Stimulated activated naive B cell treated with anti-CD40 and anti-IgM and Interleukin-4, amounts not matched to agents 10 μg/mL and 1 μg/mL and 100 μg/mL, for 72 hours (primary cell): ENCODE measurements at places on chromosomes 12 and 14.

DNA sequence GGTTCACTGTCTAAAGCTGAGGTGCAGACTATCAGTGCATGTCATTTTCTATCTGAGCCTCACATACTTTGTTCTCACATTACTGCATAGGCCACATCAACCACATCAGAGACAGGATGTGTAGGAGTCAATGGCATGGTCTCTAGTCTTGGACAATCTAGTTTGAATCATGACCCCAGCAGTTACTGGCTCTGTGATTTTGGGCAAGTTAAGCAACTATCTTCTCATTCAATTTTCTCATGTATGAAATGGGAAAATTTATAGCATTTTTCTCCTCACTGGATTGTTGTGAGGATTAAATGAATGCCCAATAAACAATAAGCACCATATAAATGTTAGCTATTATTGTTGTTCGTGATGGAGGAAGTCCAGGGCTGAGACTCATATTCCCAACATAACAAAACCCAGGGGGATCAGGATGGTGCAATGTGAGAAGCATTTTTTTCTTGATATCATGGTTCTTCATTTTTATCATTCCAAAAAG, 432.6 kb downstream of the LRIG3 start:
- no peak for DNase-seq

- DNase-seq, result no peak
These were observed 133.2 kb downstream of the MGAT4C start for GRCh38 chr12:86122846-86123468.

DNA sequence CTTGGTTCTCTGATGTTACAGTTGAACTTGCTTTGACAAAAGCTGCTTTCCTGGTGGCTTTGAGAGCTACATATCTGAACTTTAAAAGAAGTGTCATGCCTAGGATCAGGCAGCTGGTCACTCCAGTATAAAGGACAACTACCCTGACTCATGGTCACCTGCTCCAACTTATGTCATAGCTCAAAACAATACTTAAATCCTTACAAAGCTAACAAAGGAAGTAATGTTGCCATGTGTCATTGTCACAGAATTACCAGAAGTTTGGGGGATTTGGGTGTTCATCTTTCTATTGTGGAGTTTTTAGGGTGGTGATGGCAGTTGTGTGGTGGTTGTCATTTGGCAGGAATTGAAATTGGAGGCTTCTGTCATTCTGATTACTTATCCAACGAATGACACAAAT, 1.8 kb upstream of the TCP11L2 start:
- DNase-seq, result no peak

- peak; percentile 80 for DNase-seq
These were observed 424 bp downstream of the TEDC1 start for GRCh38 chr14:105491366-105491973.

DNA sequence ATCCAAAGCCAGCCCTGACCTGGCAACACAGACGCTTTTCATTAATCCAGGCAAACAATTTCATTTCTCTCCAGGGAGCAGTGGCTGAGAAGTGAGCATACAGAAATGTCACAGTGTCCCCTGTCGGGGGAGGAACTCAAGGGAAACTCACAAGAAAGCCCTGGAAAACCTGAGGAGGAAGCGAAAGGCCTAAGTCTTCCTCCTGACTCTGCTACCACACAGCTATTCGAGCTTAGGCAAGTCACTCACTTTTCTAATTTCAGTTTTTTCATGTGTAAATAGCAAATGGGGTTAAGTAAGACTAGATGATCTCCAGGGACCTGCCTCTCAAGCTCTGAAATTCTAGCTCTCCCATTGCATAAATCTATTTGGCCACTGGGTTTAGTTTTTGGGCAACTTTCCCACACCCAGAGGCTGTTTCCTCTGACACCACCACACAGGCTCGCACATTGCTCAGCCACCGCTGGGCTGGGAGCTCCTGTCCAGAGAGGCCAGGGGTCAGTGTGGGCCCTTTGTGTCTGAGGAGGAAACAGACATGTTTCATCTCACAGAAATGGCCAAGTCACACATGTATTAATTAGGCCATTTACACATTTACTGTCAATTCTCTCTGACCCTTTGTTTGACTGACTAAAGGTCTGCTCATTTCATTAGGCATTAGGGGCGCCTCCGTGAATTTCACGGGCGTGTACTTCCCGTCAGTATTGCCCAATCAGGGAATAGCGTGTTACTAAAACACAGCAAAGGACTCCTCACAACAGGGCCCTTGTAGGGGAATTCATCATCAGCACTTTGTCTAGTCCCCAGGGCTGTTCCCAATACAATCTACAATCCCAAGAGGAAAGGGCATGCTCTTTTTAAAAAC, 9.8 kb upstream of the PNMA1 start:
- DNase-seq, result no peak

GRCh38 chr14:89614009-89614691, 197.1 kb upstream of the FOXN3 start:
- DNase-seq, result no peak

GRCh38 chr12:32252199-32253073, 145.8 kb downstream of the BICD1 start:
- peak; percentile 20 for DNase-seq

- DNase-seq, result no peak
These were observed 456.2 kb downstream of the TMTC2 start for GRCh38 chr12:83142914-83143313.

GRCh38 chr14:64324895-64325294, 30.7 kb upstream of the ESR2 start:
- no peak for DNase-seq

DNA sequence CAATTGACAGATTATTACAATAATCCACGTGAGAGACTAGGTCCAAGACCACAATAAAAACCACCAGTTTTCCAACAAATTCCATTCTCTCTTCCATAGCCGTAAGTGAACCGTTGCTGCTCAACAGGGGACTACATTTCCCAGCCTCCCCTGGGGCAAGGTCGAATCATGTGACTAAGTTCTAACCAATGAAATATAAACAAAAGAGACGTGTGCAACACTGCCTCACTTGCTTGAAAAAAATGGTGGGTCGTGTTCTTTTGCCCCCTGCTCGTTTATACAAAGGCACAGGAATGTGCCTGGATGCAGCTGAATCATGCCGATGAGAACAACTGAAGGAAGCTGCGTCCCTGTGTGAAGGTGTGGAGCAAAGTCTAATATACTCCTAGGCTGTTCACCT, 51.1 kb downstream of the HSPB8 start:
- DNase-seq, result no peak

GRCh38 chr12:131577766-131578165, 133.1 kb upstream of the SFSWAP start:
- DNase-seq, result no peak

- no peak for DNase-seq
These were observed 25.1 kb upstream of the ZNF268 start for GRCh38 chr12:133156125-133156690.

DNA sequence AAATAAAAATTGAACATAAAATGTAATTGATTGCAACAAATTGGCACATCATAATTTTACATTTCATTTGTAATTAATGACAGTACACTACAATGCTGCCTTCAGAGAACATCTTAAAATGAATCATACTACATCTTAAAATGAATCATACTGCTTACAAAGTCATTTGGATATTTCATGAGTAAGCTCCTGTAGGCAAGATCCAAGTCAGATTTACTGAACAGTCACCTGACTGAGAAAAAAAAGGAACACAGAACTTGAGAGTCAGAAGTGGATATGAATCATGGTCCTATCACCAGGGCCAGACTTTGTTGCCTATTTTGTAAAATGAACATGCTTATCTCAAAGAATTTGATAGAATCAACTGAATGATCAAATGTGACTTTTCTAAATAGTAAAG, 32.7 kb upstream of the FBLN5 start:
- no peak for DNase-seq

- DNase-seq, result no peak
These were observed 143.6 kb upstream of the SLC16A7 start for GRCh38 chr12:59452259-59452658.

GRCh38 chr12:51973560-51973959, 22.1 kb downstream of the ACVR1B start:
- DNase-seq, result no peak

DNA sequence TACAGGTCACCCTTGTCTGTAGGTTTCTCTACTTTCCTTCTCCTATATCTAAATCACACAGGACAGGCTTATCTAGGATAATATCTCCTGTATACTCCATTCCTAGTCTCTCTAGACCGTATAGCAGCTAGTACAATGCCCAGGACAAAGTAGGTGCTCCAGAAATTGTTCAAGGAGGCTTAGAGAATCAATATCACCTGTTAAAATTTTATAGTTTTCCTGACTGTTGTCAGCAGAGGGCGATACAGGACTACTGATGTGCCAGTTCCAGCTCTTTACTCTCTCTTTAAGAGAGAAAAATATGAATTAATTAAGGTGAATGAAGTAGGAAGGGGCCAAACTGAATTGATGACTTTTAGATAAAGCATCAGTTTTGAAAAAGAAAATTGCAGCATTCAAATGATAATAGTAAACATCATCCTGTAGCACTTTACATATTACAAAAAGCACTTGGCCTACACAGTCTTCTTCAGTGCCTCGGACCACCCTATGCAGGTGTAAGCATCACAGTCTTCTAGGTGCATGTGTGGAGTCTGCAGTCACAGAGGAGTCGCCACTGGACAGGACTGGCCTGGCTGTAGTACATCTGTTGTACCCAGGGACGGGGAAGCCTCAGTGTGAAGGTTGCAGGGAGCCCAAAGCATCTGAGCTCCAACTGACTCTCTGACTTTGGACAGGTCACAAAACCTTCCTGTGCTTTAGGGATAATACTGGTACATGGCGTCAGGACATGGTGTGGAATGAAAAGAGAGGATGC, 61.9 kb upstream of the MAX start:
- no peak for DNase-seq

DNA sequence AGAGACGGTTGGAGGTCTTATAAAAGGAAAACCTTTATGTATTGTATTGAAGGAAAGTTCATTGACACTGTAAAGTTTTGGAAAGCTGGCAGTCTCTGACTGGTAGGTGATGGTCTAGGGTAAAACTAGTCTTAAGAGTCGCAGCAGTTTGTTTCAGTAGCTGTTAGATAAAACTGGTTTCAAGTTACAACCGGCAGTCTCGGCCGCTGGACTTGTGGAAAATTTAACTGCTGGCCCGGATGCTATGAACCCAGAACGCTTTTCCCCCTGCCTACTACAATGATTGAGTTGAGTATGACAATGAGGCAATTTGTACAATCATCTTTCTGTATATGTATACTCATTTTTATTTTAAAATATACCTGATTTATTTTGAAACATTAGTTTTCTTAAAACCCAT, 1426.9 kb downstream of the AACS start:
- no peak for DNase-seq

GRCh38 chr12:118328486-118329330, 44.0 kb downstream of the TAOK3 start:
- no peak for DNase-seq

DNA sequence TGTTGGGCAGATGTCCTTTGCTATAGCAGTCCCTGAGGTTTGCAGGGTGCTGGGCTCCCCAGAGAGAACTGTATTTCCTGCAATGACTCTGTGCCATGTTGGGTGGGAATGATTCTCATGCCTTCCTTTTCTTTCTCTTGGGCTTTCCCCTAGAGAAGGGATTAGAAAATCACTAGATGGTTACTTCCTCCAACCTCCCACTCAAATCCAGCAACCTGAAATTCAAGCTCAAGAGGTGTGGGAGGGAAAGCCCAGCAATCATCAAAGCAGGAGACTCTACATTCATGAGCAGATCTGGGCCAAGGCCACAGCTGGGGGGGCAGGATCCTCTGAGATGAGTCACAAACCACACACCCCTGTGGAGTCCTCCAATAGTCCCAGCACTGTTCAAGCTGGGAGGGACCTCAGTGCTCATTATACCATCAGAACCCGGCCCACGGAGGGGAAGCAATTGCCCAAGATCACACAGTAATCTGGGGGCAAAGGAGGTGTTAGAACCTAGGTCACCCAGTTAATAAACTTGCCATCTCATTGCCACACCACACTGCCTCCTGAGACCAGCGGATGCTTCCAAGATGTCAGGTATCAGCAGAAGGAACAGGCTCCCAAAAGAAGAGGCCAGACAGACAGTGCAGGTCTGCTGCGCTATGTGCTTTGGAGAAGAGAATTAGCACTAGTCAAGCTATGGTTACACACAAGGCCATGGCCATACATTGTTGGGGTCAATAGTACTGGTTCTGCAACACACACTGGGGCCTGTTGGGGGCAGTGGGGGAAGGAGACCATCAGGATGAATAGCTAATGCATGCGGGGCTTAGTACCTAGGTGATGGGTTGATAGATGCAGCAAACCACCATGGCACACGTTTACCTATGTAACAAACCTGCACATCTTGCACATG, 65.7 kb downstream of the TTC9 start:
- DNase-seq, result peak; percentile 53

- DNase-seq, result peak; percentile 3
These were observed 56.0 kb downstream of the FBXO34 start for GRCh38 chr14:55327179-55327578.

DNA sequence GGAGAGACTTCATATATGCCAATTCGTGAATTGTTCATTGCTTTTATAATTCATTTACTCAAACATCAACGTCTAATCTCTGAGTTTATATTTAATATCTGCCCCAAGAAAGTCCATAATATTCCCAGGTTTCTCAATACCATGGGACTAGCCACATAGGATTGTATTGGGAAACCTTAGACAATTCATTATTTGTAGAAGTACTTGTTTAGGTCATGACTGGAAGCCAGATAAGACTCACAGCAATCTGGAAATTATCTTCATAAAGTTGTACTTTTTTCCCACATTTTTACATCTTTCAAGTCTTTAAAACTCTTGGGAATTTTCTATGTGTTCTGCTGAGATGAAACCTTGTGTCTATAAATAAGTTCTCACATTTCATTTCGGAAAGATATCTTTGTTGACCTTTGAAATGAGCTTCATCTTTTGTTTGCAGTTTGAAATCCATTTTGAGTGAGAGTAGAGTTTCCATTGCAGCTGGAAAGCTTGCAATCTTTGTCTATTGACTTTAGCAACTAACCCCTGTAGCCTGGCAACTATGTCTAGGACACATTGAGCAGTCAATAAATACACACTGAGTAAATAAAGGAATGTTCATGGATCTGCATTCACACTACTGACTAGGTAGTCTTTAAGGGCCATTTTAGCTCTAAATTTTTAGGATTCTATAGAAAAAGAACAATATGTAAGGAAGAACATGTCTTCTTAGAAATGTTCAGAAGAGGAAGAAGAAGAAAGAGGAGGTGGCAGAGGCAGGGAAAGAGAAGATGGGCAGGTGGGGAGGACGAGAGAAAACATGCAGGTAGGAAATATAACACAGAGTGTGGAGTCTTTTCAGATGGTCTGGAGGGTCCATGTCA, 154.4 kb downstream of the LRIG3 start:
- DNase-seq, result no peak

- no peak for DNase-seq
These were observed 39.9 kb downstream of the ATL1 start for GRCh38 chr14:50599700-50600444.

GRCh38 chr12:14984766-14985285, 12.0 kb downstream of the PDE6H start:
- no peak for DNase-seq
